ENCODE measurements at places on chromosomes 2 and 18. TPM values are rescaled to one million over a fixed set of nuclear protein-coding genes. Genes with fewer than 3 reads are reported as not detected.

The PROC gene
- not detected for total RNA-seq

The ACMSD gene
- total RNA-seq: not detected

The MAP3K19 gene
- not detected for total RNA-seq

The HSBP1L1 gene
- total RNA-seq: 4.0 TPM

The ACADL gene
- 0.66 TPM for total RNA-seq

The CYP27A1 gene
- 19.1 TPM for total RNA-seq

The MDH1B gene
- 0.99 TPM for total RNA-seq

The SLC9A4 gene
- total RNA-seq: not detected

The EPB41L3 gene
- 56.6 TPM for total RNA-seq

The UGT1A4 gene
- not detected for total RNA-seq

The GPR45 gene
- not detected for total RNA-seq

The BCL2 gene
- total RNA-seq: 2.5 TPM

The SLC23A3 gene
- 1.2 TPM for total RNA-seq

The GATA6 gene
- 5.7 TPM for total RNA-seq

The FOXD4L1 gene
- total RNA-seq: 0.17 TPM

The TMEM237 gene
- 31.9 TPM for total RNA-seq

The UGT1A9 gene
- total RNA-seq: not detected

All from smooth muscle cell of trachea (primary cell).